ENCODE measurements at places on chromosomes 1 and 21.

- DNase-seq, result no peak
Measured at GRCh38 chr1:247056071-247056470, 22.5 kb downstream of the ZNF670 start.

DNA sequence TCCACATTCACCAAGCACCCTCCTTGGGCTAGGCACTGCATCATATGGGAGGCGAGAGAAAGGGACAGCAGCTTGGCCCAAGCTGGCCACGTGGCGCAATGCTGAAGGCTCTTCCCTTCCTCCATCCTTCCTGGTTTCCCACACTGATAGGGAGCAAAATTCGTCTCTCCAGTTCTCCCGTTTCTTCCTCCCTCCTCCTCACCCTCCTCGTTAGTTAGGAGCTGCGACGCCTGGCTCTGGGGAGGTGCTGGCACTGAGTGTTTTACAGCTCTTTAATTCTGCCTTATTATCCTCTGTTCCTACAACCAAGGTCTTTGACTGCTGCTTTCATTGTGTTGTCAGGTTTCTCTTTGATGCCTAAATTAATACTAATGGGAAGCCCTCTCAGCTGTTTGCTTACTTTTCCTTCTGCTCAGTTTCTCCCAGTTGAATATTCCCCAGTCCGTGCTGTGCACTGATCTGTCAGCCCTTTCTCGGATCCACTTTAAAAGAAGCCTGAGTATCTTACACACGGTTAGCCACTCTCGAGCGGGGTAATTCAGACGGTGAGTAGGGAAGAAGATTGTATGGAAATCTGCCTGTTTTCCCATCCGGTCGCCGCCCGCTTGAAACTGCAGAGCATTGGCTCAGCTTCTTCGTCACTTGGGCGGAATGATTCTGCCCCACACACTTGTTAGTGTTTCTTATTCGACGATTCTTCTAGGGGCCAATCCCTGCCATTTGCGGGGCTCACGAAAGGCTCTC is 56.2 kb upstream of the SMYD2 start:
- no peak for DNase-seq

DNA sequence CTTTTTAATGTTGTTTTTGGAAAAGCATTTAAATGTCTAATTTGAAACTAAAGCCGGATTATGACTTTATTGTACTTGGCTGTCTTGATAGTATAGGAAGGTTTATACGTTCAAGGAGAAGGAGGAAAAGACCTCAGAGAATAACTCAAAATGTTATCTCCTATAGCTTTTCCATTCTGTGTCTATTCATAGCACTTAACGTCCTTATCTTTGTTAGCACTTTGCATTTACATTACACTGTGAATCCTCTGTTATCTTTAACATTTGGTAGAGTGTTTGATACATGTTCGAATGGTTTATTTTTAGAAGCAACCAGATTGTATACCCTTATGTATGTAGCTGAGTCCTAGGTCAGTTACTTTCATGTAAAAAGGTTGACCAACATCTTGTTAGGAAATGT is 50.8 kb upstream of the PODN start:
- DNase-seq, result no peak

GRCh38 chr1:167504467-167504827 is 13.9 kb downstream of the CD247 start:
- no peak for DNase-seq

- no peak for DNase-seq
Measured at GRCh38 chr1:221263831-221264767, 384.9 kb downstream of the HLX start.

Data from activated CD4-positive, CD25-positive, alpha-beta regulatory T cell treated with anti-CD3 and anti-CD28 coated beads, Interleukin-2, amount 50 U/mL, for 72 hours (primary cell).